ENCODE measurements at places on chromosomes 2 and 18.

DNA sequence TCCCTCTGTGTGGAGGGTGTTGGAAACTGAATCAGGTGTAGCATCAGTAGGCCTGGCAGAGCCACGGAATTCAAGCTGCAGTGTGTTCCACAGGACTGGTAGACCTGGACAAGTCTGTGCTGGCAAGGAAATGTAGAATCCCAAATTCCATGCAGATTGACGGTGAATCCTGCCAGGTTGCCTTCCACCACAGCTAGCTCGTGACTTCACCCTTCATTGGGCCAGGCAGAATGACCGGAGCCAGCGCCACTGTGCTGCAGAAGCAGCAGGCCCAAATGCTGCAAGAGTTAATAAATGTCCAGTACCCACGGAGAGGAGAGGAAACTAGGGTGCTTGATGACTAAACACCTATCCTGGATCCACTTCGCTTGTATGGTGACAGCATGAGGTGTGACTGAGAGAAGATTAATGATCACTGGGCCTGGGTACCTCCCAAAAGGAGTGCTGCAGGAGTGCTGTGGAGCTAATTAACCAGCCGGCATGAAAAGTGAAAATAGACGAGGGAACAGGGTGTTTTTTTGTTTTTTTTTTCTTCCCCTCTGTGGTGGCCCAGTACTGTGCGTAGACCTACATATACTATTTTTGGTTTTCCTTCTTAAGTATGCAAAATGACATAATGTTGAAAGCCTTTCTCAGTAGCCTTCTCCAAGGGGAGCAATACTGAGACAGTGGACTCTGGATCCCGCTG lies 122.2 kb downstream of the TANC1 start:
- DNase-seq = no peak

DNA sequence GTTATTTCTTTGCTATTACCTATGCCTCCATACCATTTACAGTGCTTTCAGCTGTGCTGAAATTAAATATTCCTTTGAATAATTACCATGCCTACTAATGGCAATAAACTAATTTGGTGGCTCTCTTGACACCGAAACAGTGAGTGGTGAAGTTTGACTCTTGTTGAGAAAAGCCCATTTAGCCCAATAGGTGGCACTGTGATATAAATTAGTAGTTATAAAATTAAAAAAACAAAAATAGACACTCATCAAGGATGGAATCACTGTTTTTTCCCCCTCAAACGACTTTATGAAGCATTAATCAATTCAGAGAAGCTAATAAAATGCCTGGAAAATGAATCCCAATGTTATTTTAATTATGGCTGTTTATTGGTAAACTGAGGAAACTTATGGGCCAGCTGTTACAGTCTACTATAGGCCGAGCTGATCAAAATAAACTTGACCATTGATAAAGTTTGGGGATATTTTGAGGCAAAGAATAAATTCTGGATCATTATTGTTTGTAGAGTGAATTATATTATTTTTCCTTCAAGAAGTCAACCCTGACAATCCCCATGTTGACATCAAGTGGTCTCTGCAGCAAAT lies 339.6 kb downstream of the TRIB2 start:
- DNase-seq = no peak

DNA sequence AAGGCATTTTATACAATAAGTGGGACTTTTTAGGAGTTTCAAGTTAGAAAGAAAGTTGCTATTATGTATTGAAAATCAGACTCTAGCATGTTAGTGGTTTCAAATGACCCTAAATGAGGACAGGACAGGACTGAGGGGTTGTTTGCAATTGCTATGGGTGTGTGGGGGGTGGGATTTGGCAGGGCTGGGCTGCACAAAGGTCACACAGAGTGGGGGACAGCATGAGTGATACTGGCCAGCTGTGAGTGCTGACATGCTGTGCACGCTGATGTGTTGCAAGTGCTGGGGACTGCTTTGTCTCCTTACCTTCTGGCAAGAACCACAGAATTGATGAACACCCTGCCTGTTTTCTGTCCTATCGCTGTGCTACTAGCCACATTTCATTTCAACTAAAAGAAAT lies 29.8 kb downstream of the RNMT start:
- DNase-seq = no peak

DNA sequence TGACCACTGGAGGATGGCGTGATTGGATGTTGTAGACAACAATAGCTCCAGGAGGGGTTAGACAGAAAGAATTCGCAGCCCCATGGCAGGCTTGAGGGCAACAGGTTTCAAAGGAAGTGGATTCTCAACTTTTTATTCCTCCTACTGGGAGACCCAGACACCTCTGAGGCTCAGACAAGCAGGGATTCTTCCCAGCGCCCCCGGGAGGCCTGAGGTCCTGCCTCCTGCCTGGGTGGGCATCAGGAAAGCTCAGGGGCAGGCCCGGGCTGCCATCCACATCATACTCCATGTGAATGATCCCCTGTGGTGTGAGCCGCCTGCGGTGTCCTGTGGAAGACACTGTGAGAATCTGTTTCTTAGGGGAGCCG lies 203.5 kb downstream of the CYP26B1 start:
- no peak for DNase-seq

GRCh38 chr18:67766930-67767329 lies 250.4 kb upstream of the DSEL start:
- DNase-seq = no peak

Data from anterior cingulate cortex (tissue), 58 donors.